Bronchial epithelial cell (primary cell): ENCODE measurements at places on chromosomes 13 and 19.

DNA sequence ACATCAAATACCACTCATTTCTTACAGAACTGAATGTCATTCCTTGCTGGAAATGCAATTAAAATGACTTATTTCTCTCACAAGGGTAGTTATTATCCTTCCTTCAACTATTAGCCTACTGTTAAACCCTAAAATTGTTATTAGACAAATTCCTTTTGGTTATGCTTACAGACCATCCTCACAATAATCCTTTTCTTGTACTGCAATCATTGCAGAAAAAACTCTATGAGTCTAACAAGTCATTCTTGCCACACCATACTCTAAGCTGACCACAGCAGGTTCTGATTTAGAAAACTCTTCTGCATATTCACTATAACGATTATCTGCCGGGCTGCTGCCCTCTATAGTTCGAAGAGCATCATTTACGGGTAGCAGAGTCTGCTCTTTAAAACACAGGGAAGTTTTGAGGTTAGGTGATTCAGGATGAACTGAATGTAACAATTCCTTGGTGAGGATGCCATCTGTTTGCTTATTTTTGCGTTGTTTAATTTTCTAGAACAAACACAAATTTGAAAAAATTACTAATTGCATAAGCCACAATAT lies 38.2 kb downstream of the MTMR6 start:
- peak; percentile 26 for DNase-seq

DNA sequence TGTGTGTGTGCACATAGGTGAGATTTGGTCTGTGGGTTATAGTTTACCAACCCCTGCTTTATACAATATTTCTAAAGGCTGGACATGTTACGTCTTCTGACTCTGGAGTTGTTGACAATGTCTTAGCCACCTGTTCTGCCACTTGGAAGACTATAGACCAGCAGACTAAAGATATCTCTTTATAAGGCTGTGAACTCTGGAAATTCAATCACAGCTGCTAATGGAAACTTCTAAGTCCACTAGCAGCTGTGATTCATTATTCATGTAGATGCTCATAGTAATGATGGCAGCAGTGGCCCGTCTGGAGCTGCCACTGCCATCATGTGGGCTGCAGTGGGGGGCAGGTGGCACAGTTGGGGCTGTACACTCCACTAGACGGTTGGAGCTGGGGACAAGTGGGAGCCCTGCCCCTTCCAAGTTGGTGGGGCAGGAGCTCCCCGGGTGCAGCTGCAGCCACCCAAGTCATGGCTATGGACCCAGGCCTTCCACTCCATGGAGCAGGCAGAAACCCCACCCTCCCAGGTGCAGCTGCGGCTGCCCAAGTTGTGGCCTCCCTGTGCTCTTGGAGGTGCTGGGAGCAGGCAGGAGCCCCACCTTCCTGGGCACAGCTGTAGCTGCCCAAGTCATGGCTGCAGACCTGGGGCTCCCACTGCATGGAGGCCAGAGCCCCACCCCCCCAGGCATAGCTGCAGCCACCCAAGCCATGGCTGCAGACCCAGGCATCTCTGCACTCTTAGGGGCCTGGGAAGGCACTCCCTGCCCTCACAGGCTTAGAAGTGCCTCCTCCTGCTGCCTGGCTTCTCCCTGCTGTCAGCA lies 8.8 kb downstream of the IGFL4 start:
- no peak for DNase-seq

DNA sequence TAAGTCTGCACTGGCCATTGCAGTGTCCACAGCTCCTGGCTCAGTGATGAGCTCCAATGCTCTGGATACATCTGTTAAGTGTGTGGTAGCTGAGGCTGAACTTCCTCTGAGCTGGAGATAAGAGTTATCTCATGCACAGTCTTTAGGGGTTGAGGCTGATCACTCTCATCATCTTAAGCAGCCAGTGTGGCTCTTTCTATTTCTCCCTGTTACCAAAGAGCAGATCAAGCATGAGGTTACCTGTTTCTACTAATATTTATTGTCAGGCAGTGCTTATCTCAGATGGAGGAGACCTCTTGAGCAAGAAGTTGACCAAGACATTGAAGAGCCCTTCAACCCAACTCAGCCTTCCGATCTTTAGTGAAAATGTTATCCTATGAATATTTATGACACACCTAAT lies 6.6 kb upstream of the OR10H2 start:
- no peak for DNase-seq

DNA sequence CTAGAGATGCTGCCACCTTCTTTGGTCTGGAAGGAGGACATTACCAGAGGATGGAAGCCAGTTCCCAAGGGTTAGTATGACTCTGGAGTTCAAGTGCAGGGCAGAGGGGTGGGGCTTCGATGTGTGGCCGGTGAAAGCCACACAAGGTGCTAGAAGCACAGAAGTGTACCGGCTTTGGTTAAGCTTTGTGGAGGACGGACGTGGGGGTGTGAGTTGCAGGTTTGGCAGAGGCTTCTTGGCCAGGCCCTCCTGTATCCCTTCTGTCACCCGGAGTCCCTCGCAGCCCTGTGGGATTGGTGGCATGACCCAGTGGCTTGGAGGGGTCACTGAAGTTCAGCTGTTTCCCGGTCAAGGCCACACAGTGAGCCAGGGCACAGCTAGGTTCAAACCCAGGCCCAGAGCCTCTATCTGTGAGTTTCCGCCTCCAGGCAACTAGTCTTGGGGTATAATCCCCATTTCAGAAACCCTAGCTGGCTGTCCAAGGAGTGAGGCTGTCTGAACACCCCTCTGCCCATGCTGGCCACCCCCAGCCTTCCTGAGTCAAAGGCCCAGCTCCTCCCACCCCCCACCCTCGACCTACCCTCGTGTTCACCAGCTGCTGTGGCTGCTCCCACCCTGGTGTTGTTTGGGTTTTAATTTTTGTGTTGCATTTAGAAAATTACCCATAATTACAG lies 4.6 kb upstream of the SSBP4 start:
- no peak for DNase-seq

DNA sequence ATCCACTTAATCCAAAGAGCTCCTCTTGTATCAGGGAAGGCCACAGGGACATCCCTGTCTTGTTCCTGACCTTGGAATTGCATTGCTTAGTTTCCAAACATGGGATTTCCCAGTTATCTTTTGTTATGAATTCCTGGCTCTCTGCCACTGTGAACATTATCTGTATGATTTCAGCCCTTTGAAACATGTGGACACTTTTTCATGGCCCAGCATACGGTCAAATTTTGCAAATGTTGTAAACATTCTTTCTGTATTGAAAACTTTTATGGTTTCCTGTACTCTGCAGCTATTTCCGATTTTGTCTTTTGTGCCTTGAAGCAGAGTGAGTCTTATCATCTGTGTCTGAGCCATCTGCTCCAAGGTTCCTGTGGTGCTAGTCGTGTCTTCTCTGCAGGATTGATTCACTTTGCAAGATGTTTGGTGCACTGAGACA lies 4.5 kb upstream of the CFAP97D2 start:
- DNase-seq, result no peak
